CD4-positive, alpha-beta T cell (primary cell): ENCODE measurements at places on chromosomes 11 and 22.

DNA sequence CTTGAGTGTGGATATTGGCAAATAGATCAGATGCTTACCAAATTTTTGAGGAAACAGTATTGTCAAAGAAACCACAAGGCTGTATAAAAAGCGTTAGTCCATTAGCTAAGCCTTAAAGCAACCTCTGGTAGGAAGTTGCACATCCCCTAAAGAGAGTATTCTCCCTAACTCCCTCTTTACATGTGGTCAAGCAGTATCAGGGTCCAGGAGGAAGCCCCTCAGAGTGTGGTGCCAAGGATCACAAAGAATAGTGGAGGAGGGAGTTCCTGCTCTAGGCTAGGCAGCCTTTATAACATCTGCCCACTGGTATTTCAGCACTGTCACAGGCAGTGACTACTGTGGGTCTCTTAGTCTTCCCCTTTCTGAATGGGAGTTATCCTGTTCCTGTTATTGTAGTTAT, 18.8 kb upstream of the AMPD3 start:
- no peaks in the 10 kb centered on the region for H3K27me3 ChIP-seq
- H3K4me3 ChIP-seq: no peak overlapping the region
- DNase-seq: peak; percentile 35
- H3K27ac ChIP-seq: no peak overlapping the region

DNA sequence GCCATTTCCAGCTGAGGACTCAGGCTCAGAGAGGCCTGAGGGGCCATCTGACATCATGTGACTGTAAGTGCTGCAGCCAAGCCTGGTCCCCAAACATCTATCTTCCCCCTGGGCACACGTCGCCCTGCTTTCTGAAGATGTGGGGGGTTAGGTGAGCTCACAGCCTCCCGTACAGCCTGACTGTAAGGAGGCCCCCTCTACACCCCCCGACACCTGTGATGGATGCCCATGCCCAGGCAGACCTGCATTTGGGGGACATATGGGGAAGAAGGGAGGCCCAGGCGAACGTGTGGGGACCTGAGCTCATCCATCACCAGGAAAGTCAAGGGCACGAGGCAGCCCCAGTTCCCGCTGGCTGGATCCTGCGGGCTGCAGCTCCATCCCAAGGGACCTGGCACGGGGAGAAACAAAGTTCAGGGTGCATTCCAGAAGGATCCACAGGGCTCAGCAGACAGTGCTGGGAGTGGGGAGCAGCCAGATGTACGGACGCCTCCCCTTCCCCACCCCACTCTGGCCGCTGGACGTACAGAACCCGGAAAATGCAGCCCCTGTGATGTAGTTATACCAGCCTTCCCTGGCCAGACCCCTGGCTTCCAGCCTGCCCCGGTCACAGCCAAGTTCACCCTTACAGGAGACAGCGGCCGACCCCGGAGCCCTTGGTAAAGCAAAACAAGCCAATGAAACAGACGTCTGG, 1431.4 kb downstream of the BRD1 start:
- no peaks in the 10 kb centered on the region for H3K4me1 ChIP-seq
- DNase-seq: no peak
- no peak overlapping the region for H3K27ac ChIP-seq
- H3K27me3 ChIP-seq: no peaks in the 10 kb centered on the region

- H3K4me3 ChIP-seq: no peak overlapping the region
- H3K27me3 ChIP-seq: peaks cover 2% of the 10 kb centered on the region
These were observed 129.7 kb downstream of the LDLRAD3 start for GRCh38 chr11:36073411-36074203.

GRCh38 chr11:106286881-106287504, 209.5 kb downstream of the AASDHPPT start:
- H3K27me3 ChIP-seq: no peaks in the 10 kb centered on the region
- no peaks in the 10 kb centered on the region for H3K4me1 ChIP-seq
- no peak for DNase-seq
- no peak overlapping the region for H3K27ac ChIP-seq

- no peak overlapping the region for H3K27ac ChIP-seq
- DNase-seq: no peak
- no peaks in the 10 kb centered on the region for H3K4me1 ChIP-seq
- no peaks in the 10 kb centered on the region for H3K36me3 ChIP-seq
- H3K27me3 ChIP-seq: no peaks in the 10 kb centered on the region
These were observed 24.3 kb downstream of the MPPED2 start for GRCh38 chr11:30561691-30562415.

DNA sequence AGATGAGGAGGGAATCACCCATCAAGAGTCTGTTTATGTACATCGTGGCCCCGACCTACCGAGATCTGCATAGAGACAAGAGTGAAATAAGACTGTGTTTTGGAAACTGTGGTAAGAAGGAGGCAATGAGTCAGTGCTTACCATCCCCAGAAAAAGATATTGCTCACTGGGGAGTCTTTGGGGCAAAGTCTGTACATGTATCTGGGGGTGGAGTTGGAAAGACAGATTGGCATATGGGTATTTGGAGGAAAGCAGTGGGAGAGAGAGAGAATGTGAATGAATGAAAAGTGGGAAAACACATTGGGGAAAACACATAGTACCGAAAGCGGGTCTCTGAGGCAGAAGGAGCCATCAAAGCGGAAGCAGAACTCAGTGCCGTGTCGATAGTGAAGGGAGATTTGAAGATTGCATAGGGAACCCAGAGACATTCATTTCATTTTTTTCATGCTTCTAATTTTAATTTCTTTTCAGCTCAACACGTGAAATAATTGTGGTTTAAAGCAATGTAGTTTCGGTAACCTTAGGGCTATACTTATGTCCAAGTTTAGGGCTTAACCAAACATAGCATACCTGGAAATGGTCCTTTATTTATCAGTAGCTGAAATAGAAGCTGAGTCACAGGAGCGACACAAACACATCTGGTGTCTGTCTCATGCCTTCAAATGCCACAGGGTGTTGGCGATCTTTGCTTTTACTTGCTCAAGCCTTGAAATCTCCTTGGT, 98.6 kb upstream of the CD44 start:
- peak overlapping the region; percentile 55 for H3K4me3 ChIP-seq
- H3K27ac ChIP-seq: peak overlapping the region; percentile 84
- no peaks in the 10 kb centered on the region for H3K36me3 ChIP-seq
- DNase-seq: peak; percentile 37
